ENCODE measurements at places on chromosomes 13 and 19.

GRCh38 chr19:47762615-47763308 is 15.7 kb upstream of the SELENOW start:
- no peak for DNase-seq

GRCh38 chr19:54319049-54319448 is 6.1 kb upstream of the LILRA5 start:
- no peak for DNase-seq

GRCh38 chr13:80168089-80168850 is 172.7 kb downstream of the SPRY2 start:
- no peak for DNase-seq

DNA sequence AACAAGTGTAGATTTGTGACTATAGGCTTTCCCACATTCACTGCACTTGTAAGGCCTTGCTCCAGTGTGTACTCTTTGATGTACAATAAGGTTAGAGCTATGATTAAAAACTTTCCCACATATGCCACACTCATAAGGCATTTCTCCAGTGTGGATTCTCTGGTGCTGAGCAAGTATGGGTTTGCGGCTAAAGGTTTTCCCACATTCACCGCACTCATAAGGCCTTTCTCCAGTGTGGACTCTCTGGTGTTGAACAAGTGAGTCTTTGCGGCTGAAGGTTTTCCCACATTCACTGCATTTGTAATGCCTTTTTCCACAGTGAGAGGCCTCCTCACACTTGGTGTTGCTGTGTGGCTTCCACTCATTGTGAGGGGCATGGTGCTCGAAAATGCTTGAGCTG is 3.7 kb downstream of the ZNF772 start:
- DNase-seq: no peak

DNA sequence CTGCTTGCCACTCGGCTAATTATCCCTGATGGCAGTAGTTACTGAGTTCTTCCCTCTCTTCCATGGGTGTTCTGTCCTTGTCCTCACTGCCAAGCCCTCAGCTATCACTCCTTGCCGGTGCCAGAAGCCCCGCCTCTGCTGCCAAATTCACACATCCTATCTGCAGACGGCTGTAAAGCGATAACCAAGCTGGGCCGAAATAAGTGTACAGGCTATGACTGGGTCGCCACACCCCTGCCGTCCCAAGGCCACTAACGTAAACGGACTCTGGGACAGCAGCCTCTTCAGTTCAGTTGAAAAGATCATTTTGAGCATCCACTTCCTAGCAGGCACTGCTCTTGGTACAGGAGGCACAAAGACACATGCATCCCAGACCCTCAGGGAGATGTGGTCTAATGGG is 13.3 kb downstream of the SLC7A1 start:
- DNase-seq: no peak

DNA sequence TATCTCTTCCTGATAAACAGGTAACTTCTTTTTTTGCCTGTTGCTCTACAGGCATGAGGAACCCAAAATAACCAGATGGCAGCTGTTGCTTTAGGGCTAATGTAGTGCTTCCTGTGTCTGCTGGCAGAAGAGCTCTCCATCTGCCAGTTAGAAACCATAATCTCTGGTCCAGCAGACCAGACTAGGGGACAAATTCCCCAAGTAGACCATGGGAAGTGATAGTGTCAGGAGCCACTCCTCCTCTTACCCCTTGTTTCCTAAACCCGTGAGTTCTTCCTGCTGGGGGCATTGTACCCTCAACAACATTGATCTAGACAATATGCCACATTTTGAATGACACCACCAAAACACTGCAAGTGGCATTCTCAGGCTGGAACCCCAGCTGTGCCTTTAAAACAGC is 135.9 kb downstream of the DLEU7 start:
- DNase-seq: no peak

DNA sequence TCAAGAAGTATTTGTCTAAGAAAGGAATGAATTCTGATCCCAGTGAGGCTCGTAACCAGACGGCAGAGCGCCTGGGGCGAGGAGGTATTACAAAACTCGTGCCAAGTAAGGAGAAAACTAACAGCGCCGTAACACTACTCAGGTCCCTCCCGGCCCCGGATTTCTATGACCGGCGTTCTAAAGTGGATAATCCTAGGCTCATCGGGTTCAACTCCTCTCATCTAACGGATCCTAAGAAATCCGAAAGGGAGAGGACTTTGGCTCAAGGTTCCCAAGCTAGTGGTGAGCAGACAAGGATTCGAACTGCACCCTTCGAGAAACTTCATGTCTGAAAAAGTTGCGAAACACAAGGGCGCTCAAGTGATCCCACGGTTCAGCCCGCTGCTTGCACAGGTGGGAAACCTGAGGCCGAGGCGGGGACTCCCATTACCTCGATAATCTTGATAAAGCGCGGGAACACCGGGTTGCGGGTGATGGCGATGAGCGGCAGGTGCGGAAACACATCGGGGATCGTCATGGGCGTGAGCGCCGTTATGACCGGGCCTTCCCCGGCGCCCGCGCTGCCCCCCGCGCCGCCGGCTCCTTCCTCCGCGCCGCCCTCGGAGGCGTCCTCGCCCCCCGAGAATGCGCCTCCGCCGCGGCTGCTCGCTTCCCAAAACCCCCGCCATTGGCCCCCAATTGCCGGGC is 529 bp downstream of the LONP1 start:
- DNase-seq: no peak

DNA sequence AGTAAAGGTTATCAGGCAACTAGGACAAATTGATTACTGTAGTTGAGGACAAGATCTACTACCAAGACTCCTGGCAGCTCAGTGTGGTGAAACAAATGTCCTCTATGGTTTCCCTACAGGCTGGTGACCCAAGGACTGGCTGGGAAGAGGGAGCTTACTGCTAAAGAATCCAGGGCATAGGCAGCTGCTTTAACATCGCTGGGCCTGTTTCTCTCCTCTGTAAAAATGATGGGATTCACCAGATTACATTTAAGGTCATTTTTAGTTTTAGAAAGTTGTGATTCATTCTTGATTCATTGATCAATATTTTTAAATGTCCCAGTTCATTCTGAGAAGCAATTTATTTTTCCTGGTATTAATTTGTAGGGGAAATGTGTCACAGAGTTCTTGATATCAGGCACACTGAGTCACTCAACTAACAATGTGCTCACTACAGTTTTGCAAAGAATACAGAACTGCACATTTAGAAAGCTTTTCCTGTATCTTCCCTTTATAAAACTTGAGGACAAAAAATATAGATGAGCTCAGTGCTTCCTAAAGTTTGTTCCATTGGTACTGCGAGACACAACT is 19.6 kb upstream of the FAM124A start:
- DNase-seq: no peak

- peak; percentile 17 for DNase-seq
Measured at GRCh38 chr13:77696006-77696878, 1.2 kb upstream of the SLAIN1 start.

- DNase-seq: no peak
Measured at GRCh38 chr13:71873418-71874247, 6.6 kb upstream of the DACH1 start.

Measured in GM10248 (cell line).